Gastroesophageal sphincter (tissue), 4 donors: ENCODE measurements at places on chromosomes 3 and 15. TPM values are rescaled to one million over a fixed set of nuclear protein-coding genes. Genes with fewer than 3 reads are reported as not detected.

DNA sequence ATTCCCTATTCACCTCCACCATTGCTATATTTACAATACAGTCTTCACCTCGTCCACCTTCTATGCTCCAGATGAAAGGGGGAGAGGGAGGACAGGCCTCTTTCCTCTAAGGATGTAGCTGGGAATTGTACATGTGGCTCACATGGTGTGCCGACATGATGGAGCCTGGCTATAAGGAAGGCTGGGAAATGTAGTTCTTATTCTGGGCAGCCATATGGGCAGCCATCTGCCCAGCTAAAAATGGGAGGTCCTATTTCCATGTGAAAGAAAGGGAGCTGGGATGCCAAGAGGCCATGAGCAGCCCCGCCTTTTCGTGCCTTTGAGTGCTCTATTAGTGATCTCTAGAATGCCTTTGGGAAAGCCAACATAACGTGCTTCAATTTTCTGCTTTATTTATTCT is 27.1 kb upstream of the MGLL start:
- no peak for ATAC-seq

DNA sequence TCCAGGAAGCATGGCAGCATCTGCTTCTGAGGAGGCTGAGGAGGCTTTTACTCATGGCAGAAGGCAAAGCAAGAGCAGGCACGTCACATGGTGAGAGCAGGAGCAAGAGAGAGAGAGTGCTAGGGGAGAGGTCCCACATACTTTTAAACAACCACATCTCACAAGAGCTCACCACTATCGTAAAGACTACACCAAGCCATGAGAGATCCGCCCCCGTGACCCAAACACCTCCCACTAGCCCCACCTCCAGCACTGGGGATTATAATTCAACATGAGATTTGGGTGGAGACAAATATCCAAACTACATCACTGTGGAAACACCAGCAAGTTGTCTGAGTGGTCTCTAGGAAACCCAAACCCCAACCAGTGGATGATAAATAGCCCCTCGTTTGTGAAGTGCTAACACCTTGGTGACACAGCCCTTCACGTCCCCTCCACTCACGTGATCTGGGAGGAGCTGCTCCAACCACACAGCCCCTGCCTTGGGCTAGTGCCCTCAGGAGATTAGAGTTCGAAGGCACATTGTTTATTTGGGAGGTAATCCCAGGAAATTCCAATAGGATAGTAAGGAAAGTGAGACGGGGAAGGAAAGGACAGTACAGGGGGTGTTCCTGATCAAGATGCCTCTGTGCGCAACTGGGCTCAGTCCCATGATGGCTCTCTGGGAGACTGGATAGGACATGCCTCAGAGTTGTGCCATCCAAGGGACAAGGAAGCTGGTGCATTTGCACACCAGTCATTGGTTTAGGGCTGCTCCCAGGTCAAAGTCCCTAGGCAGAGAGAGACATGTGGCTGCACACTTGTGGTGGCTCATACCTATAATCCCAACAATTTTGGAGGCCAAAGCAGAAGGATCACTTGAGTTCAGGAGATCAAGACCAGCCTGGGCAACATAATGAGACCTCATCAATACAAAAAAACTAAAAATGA is 80.6 kb upstream of the CTNNB1 start:
- no peak for ATAC-seq

- ATAC-seq, result no peak
These were observed 203.2 kb downstream of the CGGBP1 start for GRCh38 chr3:87855616-87856015.

GRCh38 chr3:127081001-127081720 is 98.2 kb downstream of the PLXNA1 start:
- ATAC-seq, result no peak

- no peak for ATAC-seq
These were observed 8.9 kb downstream of the IQSEC1 start for GRCh38 chr3:13064159-13064868.

Gene TRIM59
- total RNA-seq, result 2.2 TPM

Gene SCN5A
- 0.50 TPM for total RNA-seq
